ENCODE measurements at places on chromosomes 7 and 10.

DNA sequence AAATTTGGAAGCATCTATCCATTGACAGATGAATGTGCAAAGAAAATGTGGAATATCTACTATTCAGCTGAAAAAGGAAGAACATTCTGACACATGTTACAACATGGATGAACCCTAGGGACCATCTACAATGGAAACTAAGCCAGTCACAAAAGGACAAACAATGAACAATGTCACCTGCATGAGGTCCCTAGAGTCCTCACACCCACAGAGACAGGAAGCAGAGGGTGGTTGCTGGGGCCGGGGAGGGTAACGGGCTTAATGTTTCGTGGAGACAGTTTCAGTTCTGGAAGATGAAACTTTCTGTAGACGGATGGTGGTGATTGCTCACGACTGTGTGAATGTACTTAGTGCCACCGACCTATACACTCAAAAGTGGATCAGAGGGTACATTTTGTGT is 282.9 kb downstream of the ADARB2 start:
- DNase-seq = peak; percentile 39

DNA sequence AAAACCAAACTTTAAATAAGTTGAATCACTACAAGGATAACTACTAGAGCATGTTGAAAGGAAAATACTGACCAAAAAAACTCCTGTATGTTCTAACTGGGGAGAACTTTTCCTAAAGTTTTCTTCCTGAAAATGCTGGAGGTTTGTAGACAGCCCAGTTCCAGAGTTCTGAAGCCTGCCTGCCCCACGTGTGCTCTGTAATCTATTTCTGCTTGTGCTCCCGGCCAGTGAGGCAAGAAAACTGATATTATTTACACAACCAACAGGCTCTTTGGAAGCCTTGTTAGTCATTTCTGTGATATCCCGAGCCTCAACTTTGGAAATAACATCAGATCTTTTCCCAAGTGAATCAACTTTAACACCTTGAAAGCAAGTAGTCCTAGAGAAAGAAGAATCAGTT is 46.7 kb downstream of the ZFAND4 start:
- DNase-seq = no peak

DNA sequence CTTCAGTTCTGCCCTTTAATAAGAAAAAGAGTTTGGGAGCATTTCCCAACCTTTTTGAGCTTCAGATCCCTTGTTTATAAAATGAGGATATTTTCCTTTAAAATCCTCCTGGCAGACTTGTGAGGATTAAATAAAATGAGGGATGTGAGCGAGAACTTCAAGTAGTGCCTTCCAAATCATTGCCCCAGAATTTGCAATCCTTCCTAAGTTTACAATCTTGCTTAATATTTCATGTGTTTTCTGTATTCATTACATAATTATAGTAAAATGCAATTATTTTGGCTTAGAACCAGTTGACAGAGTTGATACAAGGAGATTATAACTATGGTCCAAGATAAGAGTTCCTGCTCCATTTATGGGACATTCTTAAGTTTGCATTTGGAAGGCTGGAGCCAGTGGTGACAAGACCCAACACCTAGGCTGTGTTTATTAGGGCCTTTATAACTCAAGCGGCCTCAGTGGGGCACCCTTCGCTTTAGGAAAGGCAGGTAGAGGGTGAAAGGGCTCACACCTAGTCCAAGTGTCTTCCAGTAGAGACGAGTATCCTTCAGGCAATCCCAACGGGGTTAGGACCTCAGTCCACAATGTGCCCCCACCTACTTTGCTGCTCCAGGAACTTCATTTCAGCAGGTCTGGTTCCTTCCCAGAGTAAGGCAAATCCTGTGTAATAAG is 317.5 kb downstream of the WDR11 start:
- DNase-seq = no peak

GRCh38 chr10:91219371-91220193 is 881 bp upstream of the PCGF5 start:
- no peak for DNase-seq

DNA sequence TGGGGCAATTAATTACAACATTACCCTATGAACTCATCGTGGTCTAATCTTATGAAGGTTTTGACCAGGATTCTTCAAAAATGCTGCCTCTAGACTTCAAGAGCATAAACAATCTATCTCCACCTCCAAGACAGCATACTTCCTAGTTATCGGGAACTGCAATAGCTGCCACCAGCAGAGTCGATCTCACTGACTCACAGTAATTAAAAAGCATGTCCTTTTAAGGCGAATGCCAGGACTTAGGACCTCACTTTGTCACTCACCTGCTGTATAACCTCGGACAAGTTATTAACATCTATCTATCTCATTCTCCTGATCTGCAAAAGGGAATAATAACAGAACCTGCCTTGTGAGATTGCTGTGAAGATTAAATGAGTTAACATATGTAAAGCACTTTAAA is 666.0 kb upstream of the COBL start:
- DNase-seq = no peak

GRCh38 chr7:99422625-99423024 is 13.9 kb downstream of the BUD31 start:
- peak; percentile 60 for DNase-seq

DNA sequence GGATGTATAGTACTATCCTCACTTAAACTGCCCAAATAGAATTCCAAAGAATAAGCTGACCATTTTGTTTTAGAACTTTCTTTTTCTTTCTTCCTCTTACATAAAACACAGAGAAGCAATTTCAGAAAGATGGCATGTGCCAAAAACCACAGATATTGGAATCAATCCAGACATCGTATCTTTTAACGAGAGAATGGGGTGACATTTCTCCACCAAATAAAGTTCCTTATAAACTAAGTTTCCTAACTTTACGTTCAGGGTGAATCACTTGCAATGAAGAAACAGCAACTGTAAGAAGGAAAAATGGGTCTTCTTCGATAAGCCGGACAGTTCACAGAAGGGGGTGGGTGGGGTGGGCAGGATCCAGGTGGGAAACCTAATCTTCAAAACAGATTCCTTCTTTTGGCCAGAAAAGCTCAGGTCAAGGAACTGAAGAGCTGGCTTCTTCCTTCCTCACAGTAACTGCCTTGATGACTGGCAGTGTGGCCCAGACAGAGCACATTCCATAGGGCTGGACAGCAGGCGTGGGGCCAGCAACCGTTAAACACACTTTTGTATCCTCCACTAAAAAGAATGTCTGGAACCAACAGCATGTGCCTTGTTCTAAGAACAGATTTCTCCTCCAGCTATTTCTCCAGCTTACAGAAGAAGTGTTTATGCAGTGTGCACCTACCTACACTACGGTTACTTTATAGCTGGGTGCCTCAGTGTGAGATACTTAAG is 31.5 kb downstream of the CREB3L2 start:
- no peak for DNase-seq

DNA sequence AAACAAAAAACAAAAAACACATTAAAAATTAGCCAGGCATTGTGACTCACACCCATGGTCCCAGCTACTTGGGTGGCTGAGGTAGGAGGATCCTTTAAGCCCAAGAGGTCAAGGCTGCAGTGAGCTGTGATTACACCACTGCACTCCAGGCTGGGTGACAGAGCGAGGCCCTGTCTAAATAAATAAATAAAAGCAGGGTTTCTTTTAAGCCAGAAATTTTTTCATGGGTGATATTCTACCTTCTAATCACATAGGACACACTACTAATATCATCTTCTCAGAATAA is 14.2 kb upstream of the SVIL start:
- no peak for DNase-seq

- DNase-seq = no peak
Measured at GRCh38 chr10:6018422-6018821, 41.1 kb upstream of the IL15RA start.

- no peak for DNase-seq
Measured at GRCh38 chr10:91227576-91227975, 7.1 kb downstream of the PCGF5 start.

DNA sequence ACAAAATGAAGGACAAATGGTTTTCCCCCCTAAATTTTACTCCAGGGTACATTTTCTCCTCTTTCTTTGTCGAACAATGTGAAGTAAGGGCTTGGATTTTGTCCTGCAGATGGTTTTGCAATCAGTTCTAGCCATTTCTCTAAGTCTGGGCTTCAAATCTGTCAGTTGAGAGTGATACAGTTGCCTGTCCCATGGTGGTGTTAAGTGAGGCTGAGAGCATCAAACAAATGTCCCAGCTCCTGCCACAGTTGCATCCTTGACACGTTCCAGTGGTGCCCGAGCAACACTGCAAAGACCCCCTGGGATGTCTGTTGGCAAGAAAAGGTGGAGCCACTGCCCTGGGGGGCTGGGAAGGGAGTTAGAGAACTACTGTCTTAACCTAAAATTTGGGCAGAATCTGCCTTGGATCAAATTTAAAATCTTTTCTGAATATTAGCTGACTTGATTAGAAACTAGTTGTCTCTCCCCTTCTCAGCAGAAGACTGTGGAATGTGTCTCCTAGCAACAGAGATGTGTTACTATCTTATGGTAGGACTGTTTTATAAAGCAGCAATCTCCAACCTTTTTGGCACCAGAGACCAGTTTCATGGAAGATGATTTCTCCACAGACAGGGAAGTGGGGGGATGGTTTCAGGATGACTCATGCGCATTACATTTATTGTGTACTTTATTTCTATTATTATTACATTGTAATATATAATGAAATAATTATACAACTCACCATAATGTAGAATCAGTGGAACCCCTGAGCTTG is 102.0 kb upstream of the STEAP1B start:
- DNase-seq = no peak

DNA sequence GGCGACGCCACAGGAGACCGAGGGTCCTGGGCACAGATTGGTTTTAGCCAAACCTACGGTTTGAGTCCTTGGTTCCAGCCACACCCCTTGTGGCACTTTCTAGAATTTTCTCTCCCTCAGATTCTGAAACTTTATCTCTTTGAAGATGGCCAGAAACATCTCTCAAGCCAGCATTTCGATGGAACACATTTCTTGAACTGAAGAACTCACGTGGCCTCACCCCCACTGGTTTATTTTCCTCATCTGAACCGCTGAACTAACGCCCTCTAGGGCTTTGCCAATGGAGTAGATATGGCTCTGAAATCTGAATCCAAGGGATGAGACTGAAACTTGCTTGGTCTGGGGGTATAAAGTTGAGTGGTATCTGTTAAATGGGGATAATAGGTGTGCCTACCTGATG is 6.7 kb upstream of the SPAM1 start:
- no peak for DNase-seq

DNA sequence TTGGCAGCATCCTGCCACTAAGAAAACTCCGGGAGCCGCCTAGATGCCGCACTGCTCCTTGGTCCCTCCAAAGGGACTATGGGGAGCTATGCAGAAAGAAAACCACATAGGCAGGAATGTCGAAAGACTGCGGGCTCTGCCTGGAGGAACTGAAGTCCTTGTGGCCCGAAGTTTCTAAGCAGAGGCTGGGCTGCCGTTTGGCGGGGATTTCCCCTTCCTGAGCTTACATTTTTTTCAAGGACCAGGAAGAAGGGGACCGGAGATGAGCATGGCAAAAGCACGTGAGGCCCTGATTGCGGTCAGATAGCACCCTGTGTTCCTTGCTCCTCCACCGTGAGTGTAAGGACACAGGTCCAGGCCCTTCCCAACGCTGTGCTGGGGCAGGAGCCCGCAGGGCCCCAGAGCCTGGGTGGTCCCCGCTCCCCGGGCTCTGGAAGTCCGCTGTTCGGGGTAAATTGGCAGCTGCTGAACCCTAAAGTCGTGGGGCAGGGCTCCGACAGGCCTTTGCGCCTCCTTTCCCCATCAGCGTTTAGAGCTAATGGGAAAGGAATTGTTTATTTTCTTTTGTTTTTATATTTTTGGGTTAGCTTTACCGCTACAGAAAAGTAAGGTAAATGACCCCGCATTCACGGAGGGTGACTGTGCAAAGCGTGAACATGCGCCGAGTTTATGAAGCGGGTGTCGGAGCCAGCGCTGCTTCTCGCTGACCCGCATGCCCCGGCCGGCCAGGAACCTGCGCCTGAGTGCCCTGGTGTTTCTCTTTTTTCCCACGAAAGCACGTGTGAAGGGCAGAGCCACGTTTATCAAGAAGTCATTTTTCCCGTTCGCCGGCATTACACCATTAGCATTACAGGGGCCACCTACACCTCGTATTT is 356.5 kb upstream of the ZNF32 start:
- no peak for DNase-seq

- no peak for DNase-seq
Measured at GRCh38 chr10:22489975-22490374, 144.7 kb downstream of the SPAG6 start.

- no peak for DNase-seq
Measured at GRCh38 chr10:97454330-97455036, 8.5 kb downstream of the ZDHHC16 start.

- DNase-seq = no peak
Measured at GRCh38 chr7:131087756-131088658, 239.7 kb upstream of the MKLN1 start.

DNA sequence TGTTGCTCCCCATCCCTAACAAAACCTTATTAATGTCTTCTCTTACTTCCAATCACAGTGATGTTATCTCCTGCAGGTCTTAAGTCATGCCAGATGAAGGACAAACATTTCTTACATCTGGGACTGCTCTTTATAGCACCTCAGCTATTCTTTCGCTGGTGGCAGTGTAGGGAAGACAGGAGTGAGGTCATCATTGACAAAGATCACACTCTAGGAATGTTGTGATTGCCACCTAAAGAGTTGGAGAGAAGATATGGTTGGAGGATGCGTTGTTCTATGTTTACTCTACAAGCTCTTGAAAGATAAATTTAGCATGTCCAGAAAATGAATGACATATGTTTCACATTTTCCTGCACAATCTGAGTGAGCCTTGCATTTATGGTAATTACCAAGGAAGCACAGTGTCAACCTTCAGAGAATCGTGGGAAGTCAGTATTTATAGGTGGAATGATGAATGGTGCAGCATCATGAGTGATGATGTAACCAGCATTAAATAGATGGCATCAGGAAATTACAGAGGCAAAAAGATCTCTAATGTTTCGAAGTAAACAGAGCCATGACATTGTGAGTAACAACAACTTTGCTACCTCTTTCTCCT is 188.1 kb upstream of the STEAP1 start:
- DNase-seq = no peak

DNA sequence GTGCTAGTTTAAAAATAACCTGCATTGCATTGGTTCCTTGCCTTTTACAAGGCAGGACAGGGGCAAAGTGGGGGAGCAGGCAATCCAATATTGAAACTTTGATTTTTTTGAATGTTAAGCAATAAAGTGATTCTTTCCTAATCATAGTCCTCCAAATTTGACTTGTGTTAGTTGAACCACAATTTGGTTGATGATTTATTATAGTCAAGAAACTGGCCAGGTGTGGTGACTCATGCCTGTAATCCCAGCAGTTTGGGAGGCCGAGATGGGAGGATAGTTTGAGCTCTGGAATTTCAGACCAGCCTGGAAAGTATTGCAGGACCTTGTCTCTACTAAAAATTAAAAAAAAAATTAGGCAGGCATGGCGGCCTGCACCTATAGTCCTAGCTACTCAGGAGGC is 27.9 kb upstream of the ABLIM1 start:
- DNase-seq = no peak

GRCh38 chr10:122148876-122149560 is 122.1 kb upstream of the BTBD16 start:
- DNase-seq = no peak

- DNase-seq = no peak
Measured at GRCh38 chr10:28382525-28383269, 79.8 kb upstream of the MPP7 start.

Measured in NCI-H2171 treated with DMSO at 0.1 percent for 48 hours (cell line).